ENCODE measurements at places on chromosomes 3 and 15.
A peak's percentile ranks its signal among the peaks of the same experiment; 100 is the strongest.

GRCh38 chr15:27878841-27879240 lies 220.3 kb downstream of the OCA2 start:
- DNase-seq = no peak

- no peak for DNase-seq
These were observed 47.6 kb downstream of the TXNRD3 start for GRCh38 chr3:126607214-126607908.

DNA sequence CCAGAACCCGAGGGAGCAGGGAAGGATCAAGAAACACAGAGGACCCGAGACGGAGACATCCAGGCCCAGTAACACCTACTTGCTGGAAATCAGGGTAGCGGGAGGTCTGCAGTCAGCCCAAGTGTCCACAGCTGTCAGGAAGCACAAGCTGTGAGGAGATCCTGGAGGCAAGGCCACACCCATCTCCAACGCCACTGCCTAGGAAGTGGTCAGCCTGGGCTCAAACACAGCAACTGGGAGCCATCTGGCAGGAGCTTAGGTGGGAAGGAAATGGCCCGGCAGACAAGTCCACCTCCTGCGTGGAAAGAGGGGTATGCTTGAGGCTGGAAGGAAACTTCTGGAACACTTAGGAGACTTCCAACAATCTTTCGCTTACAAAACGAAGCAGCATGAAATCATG lies 407.1 kb downstream of the VPS13C start:
- DNase-seq = peak; percentile 4

- no peak for DNase-seq
These were observed 7.8 kb upstream of the DAG1 start for GRCh38 chr3:49462222-49462621.

- peak; percentile 47 for DNase-seq
These were observed 29.1 kb downstream of the PLXND1 start for GRCh38 chr3:129577366-129577765.

- no peak for DNase-seq
These were observed 46.2 kb downstream of the C3orf38 start for GRCh38 chr3:88195951-88196434.

DNA sequence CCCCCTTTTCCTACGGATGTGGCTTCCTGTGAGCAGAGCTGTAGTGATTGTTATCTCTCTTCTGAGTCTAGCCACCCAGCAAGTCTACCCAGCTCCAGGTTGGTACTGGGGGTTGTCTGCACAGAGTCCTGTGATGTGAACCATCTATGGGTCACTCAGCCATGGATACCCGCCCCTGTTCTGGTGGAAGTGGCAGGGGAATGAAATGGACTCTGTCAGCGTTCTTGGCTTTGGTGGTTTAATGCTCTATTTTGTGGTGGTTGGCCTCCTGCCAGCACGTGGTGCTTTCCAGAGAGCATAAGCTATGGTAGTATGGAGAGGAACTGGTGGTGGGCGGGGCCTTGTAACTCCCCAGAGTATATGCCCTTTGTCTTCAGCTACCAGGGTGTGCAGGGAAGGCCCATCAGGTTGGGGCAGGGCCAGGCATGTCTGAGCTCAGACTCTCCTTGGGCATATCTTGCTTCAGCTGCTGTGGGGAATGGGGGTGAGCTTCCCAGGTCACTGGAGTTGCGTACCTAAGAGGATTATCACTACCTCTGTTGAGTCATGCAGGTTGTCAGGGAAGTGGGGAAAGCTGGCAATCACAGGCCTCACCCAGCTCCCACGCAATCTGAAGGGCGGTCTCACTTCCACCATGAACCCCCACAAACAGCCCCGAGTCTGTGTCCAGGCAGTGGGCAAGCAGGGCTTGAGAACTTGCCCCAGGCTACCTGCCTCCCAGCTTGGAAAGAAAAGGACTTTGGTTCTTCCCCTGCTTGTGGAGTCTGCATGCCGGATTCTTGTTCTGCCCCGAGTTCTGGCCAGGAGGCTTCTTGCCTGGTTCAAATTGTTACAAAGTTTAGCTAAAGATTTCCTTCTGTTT lies 9.0 kb upstream of the ADGRG7 start:
- no peak for DNase-seq

DNA sequence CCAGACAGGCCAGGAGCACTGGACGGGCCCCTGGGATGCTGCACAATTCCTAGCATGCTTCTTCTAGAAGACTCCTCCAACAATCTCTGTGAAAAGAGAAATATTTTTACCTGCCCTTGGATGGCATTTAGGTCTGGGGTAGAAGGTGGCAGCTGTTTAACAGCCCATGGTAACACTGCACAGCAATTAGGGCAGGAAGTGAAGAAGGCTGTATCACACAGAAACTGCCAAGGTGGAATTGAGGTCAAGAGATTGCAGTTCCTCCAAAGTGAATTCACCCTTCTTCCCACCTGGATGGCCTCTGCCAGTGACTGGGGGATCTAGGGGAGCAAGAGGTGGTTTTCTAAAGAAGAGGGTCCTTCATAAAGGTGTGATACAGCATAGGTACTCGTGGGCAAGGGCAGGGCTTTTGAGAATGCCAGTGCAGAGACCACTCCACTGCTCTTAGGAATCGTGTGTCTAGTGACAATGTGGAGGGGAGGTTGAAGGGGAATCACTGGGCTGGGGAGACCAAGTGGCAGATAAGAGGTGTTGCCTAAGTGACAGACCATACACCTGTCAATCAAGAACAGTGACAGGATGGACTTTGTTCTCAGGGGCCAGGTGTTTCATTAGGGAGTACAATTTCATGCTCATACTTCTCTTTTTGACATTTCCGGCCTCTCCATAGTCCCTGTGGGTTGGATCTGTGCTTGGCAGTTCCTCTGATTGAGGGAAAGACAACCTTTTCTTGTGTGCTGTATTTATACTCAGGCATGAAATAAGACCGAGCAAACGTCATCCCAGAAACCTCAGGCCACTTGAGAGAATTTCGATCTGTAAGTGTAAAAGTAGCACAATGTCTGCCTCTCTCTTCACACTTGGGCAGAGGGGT lies 83.5 kb upstream of the BCL6 start:
- DNase-seq = no peak

DNA sequence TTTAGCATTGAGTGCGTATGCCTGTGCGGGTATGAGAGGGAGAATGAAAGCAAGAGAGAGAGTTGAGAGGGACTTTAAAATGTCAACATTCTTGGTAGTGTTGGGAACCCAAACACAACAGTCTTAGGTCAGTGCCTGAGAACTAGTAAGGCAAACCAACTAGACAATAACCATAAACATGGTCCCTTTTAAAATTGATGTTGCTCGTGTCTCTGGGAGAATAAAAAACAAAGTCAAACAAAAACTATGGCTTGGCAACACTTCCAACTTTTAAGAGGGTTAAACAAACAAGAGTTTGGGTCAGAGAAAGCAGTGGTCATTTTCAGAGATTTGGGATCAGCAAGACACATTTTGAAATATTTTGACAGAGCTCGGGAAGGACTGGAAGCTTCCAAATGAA lies 146.7 kb upstream of the THBS1 start:
- DNase-seq = no peak

DNA sequence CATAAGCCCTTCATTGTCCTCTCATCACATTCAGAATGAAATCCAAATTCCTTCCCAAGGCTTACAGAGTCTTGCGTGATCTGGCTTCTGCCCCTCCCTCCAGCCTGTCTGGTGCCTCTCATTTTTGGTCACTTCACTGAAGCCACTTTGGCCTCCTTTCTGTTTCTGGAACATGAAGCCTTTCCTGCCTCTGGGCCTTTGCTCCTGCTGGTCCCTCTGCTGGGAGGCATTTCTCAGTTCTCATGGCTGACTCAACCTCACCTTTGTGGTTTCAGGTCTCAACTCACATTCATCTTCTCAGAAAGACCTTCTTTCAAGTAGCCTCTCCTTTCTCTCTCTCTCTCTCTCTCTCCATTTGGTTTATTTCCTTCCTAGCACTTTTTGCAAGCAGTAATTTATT lies 43.9 kb upstream of the BHLHE40 start:
- DNase-seq = no peak

DNA sequence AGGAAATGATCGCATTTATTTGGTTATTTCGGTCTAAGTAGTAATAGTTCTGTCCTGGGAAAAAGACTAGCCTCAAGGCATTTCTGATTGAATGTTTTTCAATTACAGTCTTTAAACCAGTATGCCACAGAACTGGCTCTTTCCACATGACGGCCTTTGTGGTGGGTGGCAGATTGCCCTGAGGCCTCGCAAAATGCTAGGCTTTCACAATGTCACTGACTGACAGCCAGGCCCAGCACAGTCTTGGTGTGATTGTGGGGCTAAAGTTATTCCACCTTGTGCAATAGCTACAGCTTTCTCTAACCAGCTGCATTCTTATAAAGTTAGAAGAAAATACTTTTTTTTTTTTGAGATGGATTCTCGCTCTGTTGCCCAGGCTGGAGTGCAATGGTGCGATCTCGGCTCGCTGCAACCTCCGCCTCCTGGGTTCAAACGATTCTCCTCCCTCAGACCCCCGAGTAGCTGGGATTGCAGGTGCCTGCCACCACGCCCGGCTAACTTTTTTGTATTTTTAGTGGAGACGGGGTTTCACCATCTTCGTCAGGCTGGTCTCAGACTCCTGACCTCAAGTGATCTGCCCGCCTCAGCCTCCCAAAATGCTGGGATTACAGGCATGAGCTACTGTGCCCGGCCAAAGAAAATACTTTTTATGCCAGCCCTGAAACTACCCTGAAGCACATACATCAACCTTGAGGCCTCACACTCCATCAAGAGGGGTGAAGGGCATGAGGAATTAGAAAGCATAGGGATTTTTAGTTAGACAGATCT lies 2.5 kb upstream of the ADIPOQ start:
- DNase-seq = no peak

DNA sequence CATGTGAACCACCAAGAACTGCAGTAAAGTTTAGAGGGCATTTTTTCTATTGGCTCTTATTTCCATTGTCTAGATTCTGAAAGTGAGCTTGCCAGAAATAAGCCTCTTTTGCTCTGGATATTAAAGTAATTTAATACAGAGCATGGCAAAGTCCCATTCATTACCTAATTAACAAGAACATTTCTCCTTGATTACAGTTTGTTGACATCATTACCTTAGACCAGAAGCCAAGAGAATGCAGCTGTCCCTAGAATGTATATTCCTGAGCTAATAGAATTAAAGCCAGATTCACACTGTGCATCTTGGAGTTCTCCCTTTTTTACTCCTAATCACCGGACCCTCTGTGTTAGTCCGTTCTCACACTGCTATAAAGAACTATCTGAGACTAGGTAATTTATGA lies 46.4 kb upstream of the TM4SF4 start:
- no peak for DNase-seq

DNA sequence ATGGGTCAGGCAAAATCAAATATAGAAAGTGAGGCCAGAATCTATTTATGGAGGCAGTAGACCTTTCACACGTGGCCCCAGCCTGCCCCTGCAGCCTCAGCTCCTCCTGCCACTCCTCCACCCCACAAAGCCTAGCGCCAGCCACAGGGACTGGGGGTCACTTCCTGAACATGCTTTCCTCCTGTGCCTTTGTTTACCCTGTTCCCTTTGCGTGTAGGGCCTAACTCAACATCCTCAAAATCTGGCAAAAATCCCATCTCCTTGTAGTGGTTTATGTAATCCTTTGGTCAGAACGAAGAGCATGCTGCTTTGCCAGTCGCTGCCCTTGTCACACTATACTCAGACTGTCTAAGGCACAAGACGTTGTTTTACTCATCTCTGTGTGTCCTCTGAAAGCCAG lies 39.6 kb downstream of the KBTBD12 start:
- DNase-seq = no peak

- DNase-seq = no peak
These were observed 62.9 kb downstream of the HMCES start for GRCh38 chr3:129341331-129342141.

DNA sequence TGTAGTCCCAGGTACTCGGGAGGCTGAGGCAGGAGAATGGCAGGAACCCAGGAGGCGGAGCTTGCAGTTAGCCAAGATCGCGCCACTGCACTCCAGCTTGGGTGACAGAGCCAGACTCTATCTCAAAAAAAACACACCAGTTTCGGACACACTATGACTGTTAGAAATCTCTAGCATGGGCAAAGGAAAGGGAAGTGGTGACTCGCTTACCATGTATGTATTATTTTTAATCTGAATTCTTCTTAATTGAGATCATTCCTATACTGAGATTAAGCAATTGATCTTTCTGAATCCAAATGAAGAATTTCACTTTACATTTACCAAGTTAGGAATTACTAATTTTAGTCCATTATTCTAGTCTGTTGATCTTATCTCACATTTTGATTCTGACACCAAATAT lies 459.2 kb upstream of the ALCAM start:
- no peak for DNase-seq

DNA sequence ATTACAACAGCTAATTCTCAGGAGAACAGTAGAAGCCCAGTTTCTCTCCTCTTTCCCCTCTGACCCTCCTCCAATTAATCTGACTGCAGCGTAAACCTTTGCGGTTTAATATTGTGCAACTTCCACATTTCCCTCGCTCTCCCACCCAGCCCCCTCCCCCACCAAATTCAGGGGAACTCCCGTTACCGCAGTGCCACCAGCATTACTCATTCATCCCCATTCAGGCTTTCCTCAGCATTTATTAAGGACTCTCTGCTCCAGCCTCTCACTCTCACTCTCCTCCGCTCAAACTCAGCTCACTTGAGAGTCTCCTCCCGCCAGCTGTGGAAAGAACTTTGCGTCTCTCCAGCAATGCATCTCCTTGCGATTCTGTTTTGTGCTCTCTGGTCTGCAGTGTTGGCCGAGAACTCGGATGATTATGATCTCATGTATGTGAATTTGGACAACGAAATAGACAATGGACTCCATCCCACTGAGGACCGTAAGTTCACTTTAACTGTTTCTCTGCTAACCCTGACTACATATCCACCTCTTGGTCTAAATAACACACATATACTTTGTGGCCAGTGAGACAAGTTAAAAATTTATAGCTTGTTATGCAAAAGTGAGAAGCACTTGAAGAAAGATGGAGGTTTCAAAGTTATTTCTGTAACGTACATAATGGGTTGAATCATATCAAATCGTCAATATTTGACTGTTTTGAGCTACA lies at the start of gene PTX3:
Gene PTX3, plus strand, starts transcription at position 268 of the 709 bp plus-strand sequence. Its CDS starts 84 bp downstream, at position 352.
- DNase-seq = no peak

Measured in COR-L47 (cell line).